Vagina (tissue), 2 donors: ENCODE measurements at places on chromosomes 2 and 18.

- no peak overlapping the region for H3K4me3 ChIP-seq
- no peak for DNase-seq
- peaks cover 7% of the 10 kb centered on the region for H3K36me3 ChIP-seq
- H3K27ac ChIP-seq, result no peak overlapping the region
Measured at GRCh38 chr2:148338541-148338940, 306.0 kb upstream of the EPC2 start.

DNA sequence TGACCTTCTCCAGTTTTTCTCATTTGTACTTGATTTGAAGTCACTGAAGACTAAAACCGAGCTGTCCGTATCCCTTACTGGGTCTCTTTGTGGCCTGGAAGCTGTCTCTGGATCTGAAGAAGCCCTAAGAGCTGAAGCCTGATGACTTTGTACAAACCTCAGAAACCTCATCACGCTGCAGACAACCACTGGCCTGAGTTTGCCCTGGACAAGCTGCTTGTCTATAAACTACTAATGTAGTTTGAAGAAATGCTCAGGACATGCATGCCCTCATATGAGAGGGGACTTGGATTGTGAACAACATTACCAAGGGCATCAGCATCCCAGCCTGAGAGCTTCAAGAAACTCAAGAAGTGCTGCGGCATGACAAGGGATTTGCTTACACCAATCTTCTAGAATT is 79.3 kb upstream of the CBLN2 start:
- no peak overlapping the region for H3K4me3 ChIP-seq
- no peak overlapping the region for H3K27ac ChIP-seq
- H3K36me3 ChIP-seq, result no peaks in the 10 kb centered on the region

- H3K27ac ChIP-seq, result no peak overlapping the region
- H3K27me3 ChIP-seq, result no peaks in the 10 kb centered on the region
- no peak for DNase-seq
- no peaks in the 10 kb centered on the region for H3K4me1 ChIP-seq
- no peaks in the 10 kb centered on the region for H3K36me3 ChIP-seq
Measured at GRCh38 chr2:168545439-168546082, 89.5 kb downstream of the CERS6 start.

DNA sequence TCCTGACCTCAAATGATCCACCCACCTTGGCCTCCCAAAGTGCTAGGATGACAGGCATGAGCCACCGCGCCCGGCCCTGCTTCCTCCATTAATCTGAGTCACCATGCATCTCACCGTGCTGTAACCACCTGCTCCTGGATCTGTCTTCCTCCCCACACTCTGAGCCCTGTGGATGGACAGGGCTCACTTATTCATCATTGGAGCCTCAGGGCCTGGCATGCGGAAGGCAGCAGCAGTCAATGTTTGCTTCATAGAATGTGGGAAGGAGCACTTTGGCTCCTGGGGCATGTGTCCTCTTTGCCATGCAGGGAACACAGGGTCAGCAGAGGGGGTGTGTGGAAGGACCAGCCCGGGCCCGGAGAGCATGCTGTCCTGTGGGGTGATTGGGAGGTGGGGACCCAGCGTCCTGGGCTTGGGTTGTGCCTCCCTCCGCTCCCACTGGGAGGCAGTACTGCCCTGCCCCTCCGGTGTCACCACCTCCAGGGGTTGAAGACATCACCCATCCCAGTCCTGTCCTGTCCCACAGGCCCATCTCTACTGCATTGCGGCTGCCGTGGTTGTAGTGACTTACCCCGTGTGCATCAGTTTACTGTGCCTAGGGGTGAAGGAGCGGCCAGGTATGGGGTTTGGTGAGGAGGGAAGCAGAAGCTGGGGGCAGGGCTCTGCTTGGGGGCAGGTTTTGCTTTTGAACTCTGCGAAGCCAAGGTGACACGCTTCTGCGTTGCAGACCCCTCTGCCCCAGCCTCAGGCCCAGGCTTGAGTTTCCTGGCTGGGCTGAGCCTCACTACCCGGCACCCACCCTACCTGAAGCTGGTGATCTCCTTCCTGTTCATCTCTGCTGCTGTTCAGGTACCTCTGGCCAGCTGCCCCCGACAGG is 11.5 kb downstream of the MFSD2B start:
- H3K4me1 ChIP-seq, result no peaks in the 10 kb centered on the region
- H3K27ac ChIP-seq, result no peak overlapping the region
- H3K36me3 ChIP-seq, result peaks cover 5% of the 10 kb centered on the region
- peak; percentile 82 for DNase-seq
- no peak overlapping the region for H3K4me3 ChIP-seq

- no peaks in the 10 kb centered on the region for H3K27me3 ChIP-seq
- peaks cover 14% of the 10 kb centered on the region for H3K4me1 ChIP-seq
- H3K4me3 ChIP-seq, result no peak overlapping the region
- DNase-seq, result no peak
Measured at GRCh38 chr18:69954719-69955480, 7.2 kb upstream of the CD226 start.

DNA sequence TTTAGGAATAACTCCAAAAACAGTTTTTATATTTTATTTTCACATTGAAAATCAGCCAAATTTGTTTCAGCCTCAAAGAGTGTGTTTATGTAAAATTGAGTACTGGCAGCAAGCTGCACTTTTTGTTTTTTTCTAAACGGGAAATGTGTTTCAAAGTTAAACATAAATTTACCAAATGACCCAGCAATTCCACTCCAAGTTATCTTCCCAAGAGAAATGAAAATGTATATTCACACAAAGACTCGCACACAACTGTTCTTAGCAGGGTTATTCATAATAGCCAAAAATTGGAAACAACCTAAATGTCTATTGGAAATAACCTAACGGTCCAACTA is 9.3 kb downstream of the ALPK2 start:
- DNase-seq, result no peak
- H3K27ac ChIP-seq, result no peak overlapping the region
- no peak overlapping the region for H3K4me3 ChIP-seq
- no peaks in the 10 kb centered on the region for H3K36me3 ChIP-seq

DNA sequence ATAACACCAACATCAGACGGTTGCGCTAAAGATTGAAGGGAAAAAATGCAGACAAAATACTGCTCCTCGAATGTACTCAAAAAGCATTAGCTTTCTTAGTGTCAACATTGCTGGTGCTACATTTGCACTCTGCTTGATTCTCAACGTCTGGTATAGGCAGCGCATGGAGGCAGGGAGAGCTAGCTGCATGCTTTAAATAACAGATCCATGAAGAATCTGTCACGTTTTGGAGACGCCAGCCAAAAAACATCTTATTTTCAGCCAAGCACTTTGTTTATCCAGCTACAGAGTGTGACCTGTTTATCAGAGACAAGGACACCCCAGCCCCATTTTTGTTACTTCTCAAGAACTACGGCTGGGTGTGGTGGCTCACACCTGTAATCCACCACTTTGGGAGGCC is 59.5 kb downstream of the APOB start:
- no peak overlapping the region for H3K4me3 ChIP-seq
- no peaks in the 10 kb centered on the region for H3K36me3 ChIP-seq

GRCh38 chr2:102112692-102113665 is 29.6 kb upstream of the IL1R1 start:
- H3K4me3 ChIP-seq, result no peak overlapping the region
- H3K36me3 ChIP-seq, result no peaks in the 10 kb centered on the region
- no peaks in the 10 kb centered on the region for H3K27me3 ChIP-seq
- no peak overlapping the region for H3K27ac ChIP-seq
- H3K4me1 ChIP-seq, result no peaks in the 10 kb centered on the region

GRCh38 chr2:96097951-96098823 is 18.2 kb downstream of the ADRA2B start:
- no peaks in the 10 kb centered on the region for H3K4me1 ChIP-seq
- no peak for DNase-seq
- H3K4me3 ChIP-seq, result no peak overlapping the region
- H3K27me3 ChIP-seq, result no peaks in the 10 kb centered on the region
- H3K36me3 ChIP-seq, result no peaks in the 10 kb centered on the region

GRCh38 chr2:71839826-71840225 is 307.8 kb downstream of the CYP26B1 start:
- no peak overlapping the region for H3K4me3 ChIP-seq
- H3K27ac ChIP-seq, result no peak overlapping the region
- no peaks in the 10 kb centered on the region for H3K27me3 ChIP-seq
- no peaks in the 10 kb centered on the region for H3K36me3 ChIP-seq
- H3K4me1 ChIP-seq, result no peaks in the 10 kb centered on the region

- no peak overlapping the region for H3K4me3 ChIP-seq
- no peaks in the 10 kb centered on the region for H3K4me1 ChIP-seq
- no peaks in the 10 kb centered on the region for H3K36me3 ChIP-seq
Measured at GRCh38 chr2:74690571-74690970, 36.5 kb downstream of the SEMA4F start.

GRCh38 chr2:102708847-102709559 is 52.8 kb upstream of the TMEM182 start:
- H3K4me1 ChIP-seq, result no peaks in the 10 kb centered on the region
- no peak overlapping the region for H3K4me3 ChIP-seq
- no peak overlapping the region for H3K27ac ChIP-seq
- H3K27me3 ChIP-seq, result no peaks in the 10 kb centered on the region

DNA sequence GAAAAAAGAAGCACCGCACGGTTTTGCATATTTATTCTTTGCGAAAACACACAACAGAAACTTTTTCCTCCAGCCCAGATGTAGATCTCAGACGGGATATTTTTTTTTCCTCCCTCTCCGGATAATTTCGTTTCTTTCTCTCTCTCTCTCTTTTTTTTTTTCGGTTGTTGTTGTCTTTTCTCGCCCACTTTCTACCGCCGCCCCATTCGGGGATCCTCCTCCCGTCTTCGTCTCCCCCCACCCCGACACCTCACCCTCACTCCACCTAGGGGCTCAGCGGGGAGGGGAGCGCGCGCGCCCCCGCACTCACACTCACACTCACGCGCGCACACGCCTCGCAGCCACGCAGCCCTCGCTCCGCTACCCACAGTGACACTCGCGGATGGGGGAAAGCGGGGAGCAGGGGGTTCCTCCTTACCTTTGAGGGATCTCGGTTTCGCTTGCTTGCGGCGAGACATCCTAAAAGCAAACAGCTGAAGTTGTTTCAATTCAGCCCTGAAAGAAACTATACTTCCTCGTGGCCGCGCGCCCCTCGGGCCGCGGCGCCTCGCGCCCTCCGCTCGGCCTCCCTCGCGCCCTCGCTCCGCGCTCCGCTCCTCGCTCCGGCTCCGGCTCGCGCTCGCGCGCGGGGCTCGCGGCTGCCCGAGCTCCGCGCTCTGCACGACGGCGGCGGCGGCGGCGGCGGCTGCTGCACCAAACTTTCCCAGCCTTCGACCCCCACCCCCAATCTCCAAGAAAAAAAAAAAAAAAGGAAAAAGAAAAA is 1.3 kb downstream of the ZNF521 start:
- peaks cover 12% of the 10 kb centered on the region for H3K4me1 ChIP-seq
- no peaks in the 10 kb centered on the region for H3K36me3 ChIP-seq
- peak overlapping the region; percentile 60 for H3K4me3 ChIP-seq
- H3K27ac ChIP-seq, result peak overlapping the region; percentile 93
- H3K27me3 ChIP-seq, result no peaks in the 10 kb centered on the region

GRCh38 chr2:165839610-165840009 is 45.6 kb upstream of the GALNT3 start:
- no peaks in the 10 kb centered on the region for H3K4me1 ChIP-seq
- H3K27ac ChIP-seq, result no peak overlapping the region
- H3K36me3 ChIP-seq, result no peaks in the 10 kb centered on the region
- DNase-seq, result no peak
- H3K4me3 ChIP-seq, result no peak overlapping the region

- H3K4me1 ChIP-seq, result no peaks in the 10 kb centered on the region
- H3K27ac ChIP-seq, result no peak overlapping the region
Measured at GRCh38 chr18:35572644-35573043, 8.9 kb upstream of the GALNT1 start.
